Stimulated activated CD8-positive, alpha-beta memory T cell treated with anti-CD3 and anti-CD28 coated beads, Interleukin-2, amount 100 ng/mL, for 1 hour (primary cell): ENCODE measurements at places on chromosomes 4 and X.

DNA sequence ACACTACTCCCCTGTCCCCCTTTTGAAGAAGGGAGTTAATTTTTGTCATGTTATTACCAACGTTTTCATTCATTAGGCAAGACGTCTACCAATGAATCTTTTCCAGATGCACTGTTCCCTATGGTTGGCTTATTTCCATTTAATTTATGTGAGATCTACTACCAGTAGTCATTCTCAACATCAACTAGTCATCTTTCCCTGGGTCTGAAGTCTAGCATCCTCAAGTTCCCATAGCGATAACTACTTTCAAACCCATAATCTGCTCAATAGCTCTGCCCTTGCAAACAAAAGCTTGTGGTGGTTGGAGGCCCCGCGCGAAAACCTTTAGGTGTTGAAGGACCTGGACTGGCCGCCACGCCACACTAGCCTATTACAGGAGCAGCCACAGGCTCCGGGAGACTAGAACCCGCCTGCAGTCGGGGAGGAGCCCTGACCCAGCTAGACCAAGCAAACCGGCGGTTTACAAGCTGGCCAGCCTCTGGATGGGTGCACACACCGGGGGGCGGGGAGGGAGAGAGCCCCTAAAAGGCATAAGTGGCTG, 746 bp downstream of the PPAT start:
- DNase-seq = no peak

GRCh38 chr4:1211371-1211770, 37.6 kb downstream of the CTBP1 start:
- no peak for DNase-seq

GRCh38 chrX:9486786-9487387, 22.0 kb downstream of the TBL1X start:
- no peak for DNase-seq

- no peak for DNase-seq
Observed at GRCh38 chr4:79408063-79408462, at the start of gene GK2. TSS of gene GK2 (minus strand) at chr4:79408228. CDS start at chr4:79408200, 28 bp downstream.

DNA sequence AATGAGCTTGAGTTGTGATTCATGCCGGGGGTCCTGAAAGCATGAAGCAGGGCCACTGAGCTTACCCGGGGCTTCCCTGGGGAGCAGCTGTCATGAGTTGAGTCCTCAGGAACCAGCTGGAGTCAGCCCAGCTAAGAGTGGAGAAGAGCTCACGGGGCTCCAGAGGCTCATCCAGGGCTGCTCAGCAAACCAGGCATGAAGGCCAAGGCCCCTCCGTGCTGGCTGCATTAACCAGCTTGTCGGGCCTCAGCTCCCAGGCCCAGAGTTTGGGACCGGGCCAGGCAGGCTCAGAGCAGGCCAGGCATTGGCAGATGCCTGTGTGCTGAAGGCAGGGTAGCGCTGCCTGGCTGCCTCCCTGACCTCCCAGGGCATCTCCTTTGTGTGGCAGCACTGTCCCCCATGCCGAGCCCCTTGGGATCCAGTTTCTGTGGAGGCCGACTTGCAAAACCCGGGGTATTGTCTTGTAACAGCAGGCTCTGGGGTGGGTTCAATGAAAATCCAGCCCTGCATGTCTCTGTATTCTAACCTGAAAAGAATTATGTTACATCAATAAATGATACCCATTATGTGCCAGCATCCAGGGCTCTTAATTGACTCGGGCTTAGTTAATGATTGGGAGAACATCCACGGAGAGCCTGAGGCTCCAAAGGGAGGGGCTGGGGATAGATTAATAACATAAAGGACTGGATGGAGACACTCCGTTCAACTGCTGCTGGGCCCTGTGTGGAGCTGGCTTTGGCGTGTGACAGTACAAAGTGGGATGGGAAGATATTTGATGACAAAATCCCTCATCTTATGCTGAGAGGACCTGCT, 68.0 kb upstream of the MSX1 start:
- DNase-seq = no peak
